ENCODE measurements at places on chromosomes 1 and 21. TPM values are rescaled to one million over a fixed set of nuclear protein-coding genes. Genes with fewer than 3 reads are reported as not detected.
A peak's percentile ranks its signal among the peaks of the same experiment; 100 is the strongest.

DNA sequence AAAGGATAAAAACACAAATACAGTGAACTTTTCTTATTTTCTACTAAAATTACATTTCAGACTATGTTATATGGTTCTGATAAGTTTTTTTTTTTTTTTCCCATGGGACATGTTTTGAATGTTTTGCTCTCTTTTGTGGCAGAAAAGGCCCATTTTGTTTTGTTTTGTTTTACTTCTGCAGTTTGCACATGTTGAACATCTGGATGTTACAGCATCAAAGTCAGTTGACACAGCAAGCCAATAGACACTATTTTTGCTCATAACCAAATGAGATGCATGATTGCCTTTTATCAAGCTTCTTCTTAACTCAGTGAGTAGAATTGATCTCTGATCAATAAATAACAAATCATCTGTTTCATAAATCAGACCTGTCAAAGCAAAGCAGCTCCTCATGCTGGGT lies 904.2 kb downstream of the ADGRL2 start:
- no peak overlapping the region for H3K4me3 ChIP-seq
- DNase-seq: no peak
- no peaks in the 10 kb centered on the region for H3K4me1 ChIP-seq
- no peaks in the 10 kb centered on the region for H3K27me3 ChIP-seq
- no peak overlapping the region for H3K27ac ChIP-seq
- H3K36me3 ChIP-seq: no peaks in the 10 kb centered on the region

GRCh38 chr1:57901208-57901919 lies 477.5 kb upstream of the DAB1 start:
- H3K27me3 ChIP-seq: no peaks in the 10 kb centered on the region
- H3K36me3 ChIP-seq: no peaks in the 10 kb centered on the region
- H3K4me3 ChIP-seq: no peak overlapping the region
- DNase-seq: no peak

- H3K4me3 ChIP-seq: no peak overlapping the region
- no peak overlapping the region for H3K27ac ChIP-seq
- no peaks in the 10 kb centered on the region for H3K27me3 ChIP-seq
Measured at GRCh38 chr1:76281306-76281705, 206.8 kb downstream of the ST6GALNAC3 start.

DNA sequence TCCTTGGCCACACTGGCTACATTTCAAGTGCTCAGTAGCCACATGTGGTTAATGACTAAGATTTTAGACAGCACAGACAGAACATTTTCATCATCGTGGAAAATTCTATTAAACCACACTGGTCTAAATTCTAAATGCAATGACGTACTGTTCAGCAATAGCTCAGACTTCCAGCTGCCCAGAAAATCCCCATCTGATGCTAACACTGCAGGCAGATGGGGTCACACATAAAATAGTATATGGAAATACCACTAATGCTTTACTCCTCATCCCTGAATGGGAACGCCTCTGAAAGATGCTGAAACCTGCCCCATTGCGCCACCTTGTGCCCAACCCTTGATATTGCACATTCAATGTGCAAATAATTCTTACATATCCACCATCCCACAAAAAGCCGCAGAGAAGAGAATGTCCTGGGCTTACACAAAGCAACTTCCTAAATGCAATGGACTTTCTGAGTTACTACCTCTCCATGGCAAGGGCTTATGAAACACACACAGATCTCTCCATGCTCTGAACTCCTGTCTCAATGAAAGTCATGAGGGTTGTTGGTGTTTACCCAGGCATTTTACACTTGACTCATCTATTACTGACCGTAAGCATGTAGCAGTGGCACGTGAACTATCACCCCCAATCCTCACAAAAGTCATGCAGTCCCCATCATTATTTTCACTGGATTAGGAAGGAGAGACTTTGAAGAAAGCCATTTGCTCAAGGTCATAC lies 20.3 kb upstream of the SLC5A9 start:
- no peak overlapping the region for H3K27ac ChIP-seq
- peak; percentile 85 for DNase-seq
- H3K27me3 ChIP-seq: no peaks in the 10 kb centered on the region
- no peak overlapping the region for H3K4me3 ChIP-seq

- H3K27ac ChIP-seq: no peak overlapping the region
- DNase-seq: no peak
- peaks cover 4% of the 10 kb centered on the region for H3K4me1 ChIP-seq
- no peak overlapping the region for H3K4me3 ChIP-seq
- no peaks in the 10 kb centered on the region for H3K36me3 ChIP-seq
- H3K27me3 ChIP-seq: peaks cover 7% of the 10 kb centered on the region
Measured at GRCh38 chr1:30618335-30618747, 105.0 kb downstream of the MATN1 start.

DNA sequence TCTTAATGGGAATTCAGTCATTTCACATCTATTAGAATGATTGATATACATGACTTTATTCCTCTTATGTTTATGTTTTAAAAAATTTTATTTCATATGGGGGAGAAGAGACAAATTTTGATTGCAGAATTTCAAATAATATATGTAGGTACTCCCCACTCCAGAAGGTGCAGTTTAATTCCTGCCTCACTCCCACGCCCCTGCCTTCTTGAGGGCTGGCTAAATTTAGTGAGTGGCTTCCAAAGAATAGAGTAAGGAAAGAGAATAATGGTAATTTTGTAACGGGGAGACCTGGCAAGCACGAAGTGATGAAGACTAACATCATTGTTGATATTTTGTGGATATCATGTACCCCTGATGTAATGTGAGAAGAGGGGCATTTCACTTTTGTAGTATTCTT lies 94.7 kb upstream of the FAM78B start:
- H3K27ac ChIP-seq: no peak overlapping the region
- no peaks in the 10 kb centered on the region for H3K4me1 ChIP-seq
- no peaks in the 10 kb centered on the region for H3K36me3 ChIP-seq

GRCh38 chr1:201645956-201646355 lies 107.0 kb downstream of the NAV1 start:
- no peak overlapping the region for H3K27ac ChIP-seq
- no peak for DNase-seq
- H3K36me3 ChIP-seq: no peaks in the 10 kb centered on the region
- H3K27me3 ChIP-seq: peaks cover 39% of the 10 kb centered on the region
- no peak overlapping the region for H3K4me3 ChIP-seq

GRCh38 chr1:203456577-203456976 lies 19.0 kb upstream of the PRELP start:
- H3K27ac ChIP-seq: no peak overlapping the region
- peaks cover 23% of the 10 kb centered on the region for H3K27me3 ChIP-seq
- H3K4me3 ChIP-seq: no peak overlapping the region
- H3K36me3 ChIP-seq: no peaks in the 10 kb centered on the region

- peaks cover 4% of the 10 kb centered on the region for H3K27me3 ChIP-seq
- no peak for DNase-seq
- no peaks in the 10 kb centered on the region for H3K36me3 ChIP-seq
Measured at GRCh38 chr1:200634261-200635122, 13.9 kb upstream of the KIF14 start.

- H3K27ac ChIP-seq: no peak overlapping the region
- peaks cover 15% of the 10 kb centered on the region for H3K27me3 ChIP-seq
- no peaks in the 10 kb centered on the region for H3K36me3 ChIP-seq
- H3K4me1 ChIP-seq: peaks cover 7% of the 10 kb centered on the region
- no peak overlapping the region for H3K4me3 ChIP-seq
- no peak for DNase-seq
Measured at GRCh38 chr1:160987359-160988050, 32.9 kb upstream of the ITLN2 start.

Gene HFM1
- not detected for total RNA-seq
